Activated T-cell treated with anti-CD3 and anti-CD28 coated beads, Interleukin-2, amount 50 U/mL, for 72 hours (primary cell): ENCODE measurements at places on chromosomes 11 and 22. TPM values are rescaled to one million over a fixed set of nuclear protein-coding genes. Genes with fewer than 3 reads are reported as not detected.

- DNase-seq: no peak
Observed at GRCh38 chr22:38795569-38795968, 1.6 kb upstream of the DNAL4 start.

- no peak for DNase-seq
Observed at GRCh38 chr11:103110391-103110790, 1.2 kb downstream of the DYNC2H1 start.

DNA sequence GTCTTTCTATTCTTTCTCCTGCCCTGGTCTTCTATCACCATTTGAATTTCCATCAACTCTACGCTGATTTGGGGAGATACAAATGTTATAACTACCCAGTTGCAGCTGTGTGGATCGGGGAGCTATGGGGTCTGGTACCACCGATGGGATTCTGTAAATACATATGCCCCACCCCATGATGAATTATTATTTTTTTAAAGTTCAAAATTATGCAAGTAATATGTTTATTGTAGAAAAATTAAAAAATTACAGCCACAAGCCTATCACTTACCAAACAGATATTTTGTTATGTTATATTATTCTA is 52.4 kb upstream of the CLMP start:
- no peak for DNase-seq

DNA sequence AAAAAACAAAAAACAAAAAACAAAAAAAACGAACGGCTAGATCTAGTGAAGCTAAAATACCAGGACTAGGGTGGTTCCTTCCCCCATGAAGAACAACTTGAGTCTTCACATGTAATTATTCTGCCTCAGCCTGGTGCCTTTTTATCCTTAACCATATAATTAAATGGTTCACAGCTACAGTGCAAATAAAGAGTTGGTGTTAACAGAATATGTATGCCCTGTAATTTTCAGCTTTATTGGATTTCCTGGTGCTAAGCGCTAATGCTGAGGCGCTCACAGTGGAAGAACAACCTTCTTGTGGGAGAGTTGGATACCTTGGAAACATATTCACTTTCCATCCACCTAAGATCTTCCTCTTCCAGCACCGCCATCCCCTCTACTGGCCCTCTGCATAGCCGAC is 158.5 kb upstream of the SORL1-AS1 start:
- no peak for DNase-seq

GRCh38 chr11:11038352-11038751 is 180.5 kb upstream of the ZBED5 start:
- DNase-seq: no peak

GRCh38 chr11:75277211-75277805 is 36.7 kb downstream of the TPBGL start:
- DNase-seq: no peak

The FOXRED2 gene
- 19.3 TPM for total RNA-seq

The APOA1 gene
- not detected for total RNA-seq

The MS4A15 gene
- not detected for total RNA-seq
